CD4-positive, alpha-beta T cell treated with Interferon gamma for 1 hour (primary cell): ENCODE measurements at places on chromosomes 12 and 14.

DNA sequence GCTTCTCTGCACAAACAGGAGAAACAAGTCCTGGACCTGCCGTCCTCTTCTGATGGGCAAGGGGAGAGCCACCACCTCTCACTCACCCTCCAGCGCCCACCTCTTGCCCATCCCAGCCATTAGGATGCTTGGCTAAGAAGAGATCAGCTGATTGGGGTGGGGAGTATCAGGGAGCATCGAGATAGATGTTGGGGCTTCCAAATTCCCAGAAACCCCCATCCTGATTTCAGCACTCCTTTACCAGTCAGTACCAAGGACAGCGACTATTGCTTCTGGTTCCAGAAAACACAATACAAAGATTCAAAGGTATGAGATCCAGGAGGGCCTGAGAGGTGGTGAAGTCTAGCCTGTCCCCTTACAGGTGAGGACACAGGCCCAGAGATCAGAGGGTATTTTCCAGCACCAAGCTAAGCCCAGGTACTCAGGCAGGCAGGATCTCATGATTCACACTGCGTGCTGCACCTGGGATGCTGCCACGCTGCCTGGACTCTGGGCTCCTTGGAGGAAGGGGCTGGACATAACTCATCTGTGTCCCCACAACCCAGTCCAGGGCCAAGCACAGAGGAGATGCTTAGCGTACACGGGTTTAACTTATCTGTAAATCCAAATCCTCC lies 76.6 kb downstream of the TUNAR start:
- no peak for DNase-seq

DNA sequence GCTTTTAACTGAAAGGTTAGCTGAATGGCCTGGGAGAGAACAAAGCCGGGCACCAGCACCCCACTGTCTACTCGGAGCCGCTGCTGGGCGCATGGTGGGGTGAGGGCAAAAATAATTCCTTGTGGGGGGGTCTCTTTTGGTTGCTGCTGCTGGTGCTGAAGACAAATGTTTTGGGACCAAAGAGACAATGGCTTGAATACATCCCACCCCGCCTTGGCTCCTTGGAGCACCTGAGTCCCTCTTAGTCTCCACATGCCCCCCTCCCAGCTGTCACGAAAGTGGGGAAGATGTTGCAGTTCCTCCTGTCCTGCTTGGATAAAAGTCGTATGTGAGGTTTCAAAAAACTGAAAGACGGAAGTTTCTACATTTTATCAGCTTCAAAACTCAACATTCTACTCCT lies 85.0 kb downstream of the PIWIL1 start:
- no peak for DNase-seq

- DNase-seq, result no peak
These were observed 24.0 kb downstream of the RHOJ start for GRCh38 chr14:63228217-63228616.

- DNase-seq, result no peak
These were observed 148.2 kb downstream of the SLC41A2 start for GRCh38 chr12:104809706-104810385.

- no peak for DNase-seq
These were observed 201.4 kb downstream of the C12orf50 start for GRCh38 chr12:87827638-87828264.

DNA sequence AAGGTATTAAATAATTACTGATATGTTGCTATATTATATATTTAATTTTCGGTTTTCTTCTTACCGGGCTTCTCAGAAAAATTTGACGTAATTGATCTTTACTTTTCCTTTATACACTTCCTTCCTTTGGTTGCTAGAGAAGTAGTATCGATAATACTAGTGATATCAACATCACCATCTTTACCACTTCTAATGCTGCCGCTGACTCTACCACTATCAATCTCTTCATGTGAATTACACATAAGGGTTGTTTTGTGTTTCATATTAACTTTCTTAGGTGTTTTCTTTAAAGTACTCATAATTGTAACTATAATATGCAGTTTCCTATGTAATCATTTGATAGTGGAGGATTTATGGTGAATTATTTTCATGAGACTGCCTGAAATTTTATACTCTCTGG lies 30.9 kb upstream of the KLRF1 start:
- no peak for DNase-seq

DNA sequence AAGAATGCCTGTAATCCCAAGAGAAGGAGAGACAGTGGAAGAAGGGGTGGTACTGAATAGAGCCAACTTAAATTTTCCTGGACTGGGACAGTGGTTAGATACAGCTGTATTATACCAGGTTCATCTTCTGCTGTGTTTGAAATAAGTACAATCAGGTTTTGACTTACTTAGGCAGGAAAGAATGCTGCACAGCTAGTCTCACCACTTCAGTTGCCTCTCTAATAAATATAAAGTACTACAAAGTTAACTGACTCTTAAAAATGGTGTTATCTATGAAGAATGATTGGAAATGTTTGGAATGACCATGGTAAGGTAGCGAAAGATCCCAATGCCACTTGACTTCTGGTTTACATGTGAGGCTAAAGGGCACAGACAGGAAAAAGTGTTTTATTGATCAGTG lies 652.1 kb downstream of the NOVA1 start:
- no peak for DNase-seq

DNA sequence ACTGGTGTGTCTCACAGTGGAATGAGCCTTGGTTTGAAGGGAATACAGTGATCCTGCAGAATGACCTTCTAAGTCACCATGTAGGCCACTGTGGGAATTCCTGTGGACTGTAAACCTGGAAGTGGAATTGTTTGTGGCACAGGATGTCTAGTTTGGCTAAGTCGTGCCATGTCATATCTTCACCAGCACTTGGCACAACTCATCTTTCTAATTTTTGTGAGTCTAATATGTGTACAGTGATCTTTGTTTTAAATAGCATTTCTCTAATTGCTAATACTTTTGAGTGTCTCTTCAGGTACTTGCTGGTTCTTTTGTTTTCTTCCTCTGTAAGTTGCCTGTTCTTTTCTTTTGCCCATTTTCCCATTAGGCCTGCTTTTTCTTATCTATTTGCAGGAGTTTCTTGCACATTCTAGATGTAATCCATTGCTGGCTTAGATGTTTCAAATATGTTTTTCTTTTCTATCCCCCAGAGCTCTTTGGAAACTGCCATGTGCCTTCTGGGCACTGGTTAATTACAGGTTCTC lies 112.7 kb downstream of the VRK1 start:
- no peak for DNase-seq

- DNase-seq, result no peak
These were observed 13.8 kb downstream of the CLBA1 start for GRCh38 chr14:104999361-104999760.

DNA sequence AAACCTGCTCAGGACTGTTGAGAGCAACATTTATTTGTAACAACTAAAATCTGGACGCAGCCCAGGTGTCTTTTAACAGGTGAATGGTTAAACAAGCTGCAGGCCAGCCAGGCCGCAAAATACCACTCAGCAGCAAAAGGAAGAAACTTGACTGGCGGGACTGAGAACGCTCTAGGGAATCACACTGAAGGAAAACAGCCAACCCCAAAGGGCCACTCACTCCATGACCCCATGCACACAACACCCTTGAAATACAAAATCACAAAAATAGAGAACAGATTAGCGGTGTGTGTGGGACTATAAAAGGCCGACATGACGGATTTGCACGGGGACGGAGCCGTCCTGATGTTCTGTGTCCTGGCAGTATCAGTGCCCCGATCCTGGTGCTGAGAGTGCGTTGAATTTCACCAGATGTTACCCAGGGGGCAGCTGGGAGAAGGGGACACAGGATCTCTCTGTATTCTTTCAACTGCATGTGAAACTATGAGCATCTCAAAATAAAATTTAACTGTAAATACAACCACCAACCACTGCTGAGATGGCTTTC lies 23.0 kb downstream of the VPS37B start:
- no peak for DNase-seq

GRCh38 chr12:131830914-131831571 lies 2.9 kb downstream of the MMP17 start:
- no peak for DNase-seq

GRCh38 chr12:104692557-104693218 lies 235.9 kb downstream of the CHST11 start:
- no peak for DNase-seq

DNA sequence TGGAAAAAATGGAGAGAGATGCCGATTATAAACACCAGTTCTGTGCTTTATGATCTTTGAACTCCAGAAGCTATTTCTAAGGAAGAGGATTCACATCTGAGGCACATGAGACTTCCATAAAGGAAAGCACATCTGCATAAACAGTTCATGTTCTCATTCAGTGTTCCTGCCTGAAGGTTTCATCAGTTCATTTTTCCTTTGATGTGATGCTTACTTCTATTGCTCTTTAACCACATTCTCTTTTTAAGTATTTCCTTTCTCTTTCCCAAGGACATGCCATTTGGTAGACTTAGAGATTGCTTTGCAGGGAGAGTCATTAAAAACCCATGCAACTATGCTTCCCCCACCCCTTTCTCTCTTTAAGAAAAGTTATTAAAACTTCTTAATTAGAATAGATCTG lies 387.0 kb upstream of the FLRT2 start:
- no peak for DNase-seq

DNA sequence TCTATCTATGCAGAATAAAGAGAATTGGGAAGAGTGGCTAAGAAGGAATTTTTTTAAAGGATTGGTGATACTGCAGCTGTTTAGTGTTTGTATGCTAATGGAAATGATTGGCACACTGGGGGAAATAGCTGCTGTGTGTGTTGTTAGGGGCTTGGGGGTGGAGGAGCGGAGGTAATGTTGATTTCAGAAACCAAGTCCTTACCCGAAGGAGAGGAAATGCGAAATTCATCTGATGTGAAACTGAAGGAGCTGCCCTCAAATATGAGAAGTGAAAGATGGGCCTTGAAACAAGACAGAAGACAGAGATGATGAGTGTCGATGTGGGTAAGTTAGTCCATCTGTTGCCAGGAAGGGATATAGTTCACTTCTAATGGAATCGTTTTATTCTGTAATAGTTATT lies 21.2 kb upstream of the RNASE12 start:
- no peak for DNase-seq

DNA sequence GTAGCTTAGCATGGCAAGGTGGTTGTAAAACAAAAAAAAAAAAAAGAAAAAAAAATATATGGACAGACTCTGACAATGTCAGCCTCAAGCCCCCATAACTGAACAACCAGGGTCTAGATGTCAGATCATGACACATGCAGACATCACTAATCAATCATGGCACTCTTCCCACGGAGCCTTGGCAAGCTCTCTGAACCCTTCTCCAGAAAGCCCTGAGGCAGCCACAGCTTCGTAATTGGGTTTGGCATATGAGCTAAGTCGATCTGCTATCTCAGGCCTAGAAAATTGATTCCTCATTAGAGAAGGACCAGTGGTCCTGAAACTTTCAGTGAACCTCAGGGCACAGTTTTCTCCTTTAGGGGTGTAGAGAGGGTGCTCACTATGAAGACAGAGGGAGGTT lies 112.2 kb downstream of the GPR135 start:
- no peak for DNase-seq
